ENCODE measurements at places on chromosomes 2 and 18. TPM values are rescaled to one million over a fixed set of nuclear protein-coding genes. Genes with fewer than 3 reads are reported as not detected.

The IGFBP5 gene
- total RNA-seq: 0.27 TPM

The ACTG2 gene
- not detected for total RNA-seq

The VWC2L gene
- total RNA-seq: not detected

The SPP2 gene
- total RNA-seq: not detected

The CCDC150 gene
- 4.8 TPM for total RNA-seq

The SERPINB11 gene
- 0.17 TPM for total RNA-seq

The IKZF2 gene
- 0.13 TPM for total RNA-seq

The MIB1 gene
- total RNA-seq: 10.2 TPM

The CABLES1 gene
- total RNA-seq: 19.1 TPM

The MC4R gene
- not detected for total RNA-seq

The CRYBA2 gene
- not detected for total RNA-seq

The CCDC74A gene
- total RNA-seq: 14.7 TPM

The AMER3 gene
- total RNA-seq: not detected

The KLHL29 gene
- 5.2 TPM for total RNA-seq

The TCF23 gene
- total RNA-seq: not detected

The TMEM163 gene
- not detected for total RNA-seq

The EIPR1 gene
- total RNA-seq: 40.4 TPM

The WNT6 gene
- total RNA-seq: 0.31 TPM

The UNC80 gene
- total RNA-seq: not detected

The UGT1A10 gene
- 0.49 TPM for total RNA-seq

The GALNT13 gene
- 10.7 TPM for total RNA-seq

The IL36B gene
- total RNA-seq: not detected
